T-helper 17 cell (primary cell): ENCODE measurements at places on chromosomes 12 and 14.

GRCh38 chr12:704516-705242 lies 41.4 kb upstream of the NINJ2 start:
- no peak for DNase-seq

GRCh38 chr12:27521066-27521465 lies 2.9 kb upstream of the PPFIBP1 start:
- DNase-seq, result no peak

- DNase-seq, result no peak
These were observed 29.4 kb downstream of the ANO4 start for GRCh38 chr12:100823963-100824362.

DNA sequence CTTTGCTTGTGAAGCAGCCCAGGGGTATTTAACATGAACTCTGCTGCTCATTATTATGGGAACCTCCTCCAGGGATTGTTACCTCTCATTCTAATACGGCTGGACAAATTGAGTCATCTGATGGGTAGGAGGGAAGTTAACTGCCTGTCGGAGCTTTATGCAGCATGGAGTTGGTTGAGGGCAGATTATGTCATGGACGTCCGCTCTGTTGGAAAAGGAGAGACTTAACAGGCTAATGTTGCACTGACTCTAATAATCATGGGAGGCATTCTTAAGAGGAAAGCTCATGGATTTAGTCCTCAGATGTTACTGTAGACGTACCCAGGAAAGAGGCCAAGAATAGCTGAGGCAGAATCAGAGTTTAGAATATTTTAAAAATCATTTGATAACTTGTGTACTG lies 9.9 kb downstream of the POP5 start:
- DNase-seq, result no peak

DNA sequence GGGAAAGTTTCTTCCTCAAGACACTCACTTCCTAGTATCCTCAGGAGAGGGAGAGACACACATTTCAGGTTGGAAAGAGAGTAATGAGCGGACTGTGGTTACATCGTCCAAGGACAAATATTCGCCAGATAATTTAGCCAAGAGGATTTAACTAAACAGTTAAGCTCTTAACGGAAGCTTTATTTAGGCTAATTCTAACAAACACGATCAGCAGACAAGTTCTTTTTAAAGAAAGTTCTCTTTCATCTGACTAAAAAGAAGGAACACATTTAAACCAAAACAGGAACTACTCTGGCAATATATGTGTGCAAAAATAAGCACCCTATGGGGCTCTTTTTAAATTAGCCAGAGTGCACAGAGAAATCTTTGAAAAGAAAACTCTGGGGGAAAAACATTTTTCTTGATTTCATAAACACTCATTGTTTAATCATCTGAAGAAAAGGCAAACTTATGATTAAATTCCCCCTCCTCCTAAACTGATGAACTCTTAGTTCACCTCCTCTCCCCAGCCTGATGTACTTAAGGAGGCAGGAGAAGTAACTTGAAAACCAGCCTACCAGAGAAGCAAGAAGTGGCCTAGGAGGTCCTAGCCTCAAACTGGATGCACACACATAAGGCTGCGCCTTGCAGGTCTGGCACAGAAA lies 13.3 kb upstream of the BTG1 start:
- DNase-seq, result no peak
